ENCODE measurements at places on chromosomes 7 and 10.

- DNase-seq, result no peak
Observed at GRCh38 chr10:118986815-118987790, 42.4 kb upstream of the NANOS1 start.

DNA sequence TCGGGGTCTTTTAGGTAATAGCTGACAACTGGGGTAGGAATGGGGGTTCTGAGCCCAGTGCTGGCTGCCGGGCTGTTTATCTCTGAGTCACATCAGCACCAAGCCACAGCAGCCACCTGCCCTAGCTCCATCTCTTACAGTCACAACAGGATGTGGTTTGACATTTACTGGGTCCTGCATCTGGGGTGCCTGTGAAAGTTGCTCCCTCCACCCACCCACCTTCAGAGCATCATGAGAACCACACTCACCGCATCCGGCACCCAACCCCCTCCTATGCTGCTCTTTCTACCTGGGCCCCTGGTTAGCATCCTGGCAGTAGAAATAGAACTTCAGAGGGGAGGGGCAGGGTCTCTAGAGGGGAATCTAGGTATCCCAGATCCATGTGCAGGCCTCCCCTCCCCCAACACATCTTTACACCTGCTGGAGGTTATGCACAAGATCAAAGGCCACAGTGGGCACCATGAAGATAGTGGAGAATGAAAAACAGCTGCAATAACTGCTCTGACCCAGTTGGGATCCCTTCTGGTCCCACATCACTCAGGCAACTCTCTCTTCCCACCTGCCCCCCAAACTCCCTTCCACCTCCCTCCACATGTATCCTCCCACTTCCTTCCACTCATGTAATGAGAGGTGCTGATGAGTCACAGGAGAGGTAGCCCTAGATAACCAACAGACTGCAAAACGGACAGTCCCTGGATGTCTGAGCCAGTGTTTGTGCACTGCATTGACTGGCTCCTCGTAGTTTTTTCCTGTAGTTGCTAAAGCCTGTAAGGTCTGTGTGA is 38.2 kb downstream of the PRSS2 start:
- no peak for DNase-seq

DNA sequence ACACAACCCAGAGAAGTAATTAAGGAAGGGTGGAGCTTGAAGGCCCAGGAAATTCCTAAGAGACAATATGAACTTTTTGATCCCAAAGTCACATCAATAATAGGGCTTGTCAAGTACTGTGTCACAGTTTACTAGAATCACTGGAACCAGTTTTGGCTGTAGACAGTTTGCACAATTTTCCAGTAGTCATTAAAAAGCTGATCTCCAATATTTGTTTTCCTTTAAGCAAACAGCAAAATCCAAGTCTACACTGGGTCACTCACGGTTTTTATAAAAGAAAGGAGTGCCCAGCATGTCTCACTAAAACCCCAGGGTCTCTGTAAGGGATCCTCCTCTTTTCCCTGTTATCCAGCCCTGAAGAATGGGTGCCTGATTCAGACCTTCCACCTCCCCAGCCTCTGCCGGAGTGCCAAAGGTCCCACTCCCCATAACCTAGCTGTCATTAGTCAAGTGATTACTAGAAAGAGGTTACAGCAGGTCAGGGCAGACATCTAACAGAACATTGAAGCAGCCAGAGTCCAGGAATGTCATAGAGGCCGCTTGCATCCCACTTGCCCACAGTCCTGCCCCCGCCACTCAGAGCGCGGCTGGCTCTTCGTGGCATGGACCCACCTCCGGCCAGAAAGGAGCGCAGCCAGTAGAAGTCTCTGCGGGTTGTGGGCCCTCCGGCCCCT is 552 bp downstream of the SLC25A16 start:
- DNase-seq, result no peak

GRCh38 chr7:80362010-80362618 is 149.8 kb downstream of the GNAT3 start:
- DNase-seq, result peak; percentile 38

DNA sequence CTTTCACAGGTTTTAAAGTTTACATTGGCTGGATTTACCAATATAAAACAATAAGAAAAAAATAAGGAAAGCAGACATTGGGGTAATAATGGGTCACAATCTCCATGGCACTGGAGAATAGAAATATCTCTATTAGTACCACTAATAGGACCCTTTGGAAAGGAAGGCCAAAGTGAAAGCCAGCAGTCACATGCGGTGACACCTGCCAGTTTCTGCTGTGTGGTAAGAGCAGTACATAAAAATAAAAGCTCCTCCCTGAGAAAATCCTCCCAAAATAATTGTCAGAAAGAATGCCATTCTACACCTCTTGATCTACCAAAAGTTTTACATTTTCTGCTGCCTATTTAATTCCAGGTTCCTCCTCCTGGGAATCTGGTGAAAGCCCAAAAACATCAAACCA is 30.4 kb upstream of the SLC13A1 start:
- DNase-seq, result no peak

DNA sequence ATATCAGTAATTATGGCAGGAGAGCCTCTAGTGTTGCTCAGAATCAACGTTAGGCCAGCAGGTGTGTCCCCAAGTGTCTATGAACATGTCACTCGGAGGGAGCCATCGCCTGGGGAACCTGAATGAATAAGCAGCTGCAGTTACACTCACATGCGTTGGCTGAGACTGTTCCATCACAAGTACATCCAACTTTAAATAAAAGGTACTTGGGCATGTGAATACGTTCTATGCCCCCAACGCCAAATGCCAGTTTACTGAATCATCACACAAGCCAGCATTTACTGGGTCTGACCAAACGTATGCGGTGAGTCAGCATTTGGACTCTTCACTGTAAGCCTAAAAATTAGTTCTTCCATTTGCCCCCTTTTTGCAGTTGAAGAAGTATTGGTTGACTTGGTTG is 207.6 kb upstream of the PLXNA4 start:
- DNase-seq, result peak; percentile 79

GRCh38 chr7:149147752-149148653 is 750 bp downstream of the ZNF398 start:
- DNase-seq, result peak; percentile 38

- DNase-seq, result peak; percentile 72
Observed at GRCh38 chr10:60348982-60349381, 40.7 kb downstream of the ANK3 start.

DNA sequence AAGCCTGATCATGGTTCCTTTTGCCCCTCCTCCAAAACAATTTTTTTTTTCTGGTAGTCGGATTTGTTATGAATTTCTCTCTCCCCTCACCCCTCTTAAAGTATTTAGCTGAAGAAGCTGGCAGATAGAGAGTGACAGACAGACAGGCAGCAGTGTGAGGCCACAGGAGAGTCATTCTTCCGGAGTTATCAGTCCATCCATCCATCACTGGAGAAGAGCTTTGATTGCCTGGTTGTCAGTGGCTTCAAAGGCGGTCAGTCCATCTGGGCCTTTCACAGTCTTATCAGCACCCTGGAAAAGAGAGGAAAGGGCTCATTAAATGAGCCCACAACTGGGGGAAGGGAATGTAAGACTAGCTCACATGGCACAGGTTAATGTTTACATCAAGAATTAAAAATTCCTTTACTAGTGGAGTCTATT is 47.4 kb downstream of the MTPN start:
- DNase-seq, result no peak

GRCh38 chr10:60323162-60323561 is 66.5 kb downstream of the ANK3 start:
- no peak for DNase-seq

- DNase-seq, result peak; percentile 39
Observed at GRCh38 chr7:144818511-144818910, 17.3 kb downstream of the TPK1 start.

DNA sequence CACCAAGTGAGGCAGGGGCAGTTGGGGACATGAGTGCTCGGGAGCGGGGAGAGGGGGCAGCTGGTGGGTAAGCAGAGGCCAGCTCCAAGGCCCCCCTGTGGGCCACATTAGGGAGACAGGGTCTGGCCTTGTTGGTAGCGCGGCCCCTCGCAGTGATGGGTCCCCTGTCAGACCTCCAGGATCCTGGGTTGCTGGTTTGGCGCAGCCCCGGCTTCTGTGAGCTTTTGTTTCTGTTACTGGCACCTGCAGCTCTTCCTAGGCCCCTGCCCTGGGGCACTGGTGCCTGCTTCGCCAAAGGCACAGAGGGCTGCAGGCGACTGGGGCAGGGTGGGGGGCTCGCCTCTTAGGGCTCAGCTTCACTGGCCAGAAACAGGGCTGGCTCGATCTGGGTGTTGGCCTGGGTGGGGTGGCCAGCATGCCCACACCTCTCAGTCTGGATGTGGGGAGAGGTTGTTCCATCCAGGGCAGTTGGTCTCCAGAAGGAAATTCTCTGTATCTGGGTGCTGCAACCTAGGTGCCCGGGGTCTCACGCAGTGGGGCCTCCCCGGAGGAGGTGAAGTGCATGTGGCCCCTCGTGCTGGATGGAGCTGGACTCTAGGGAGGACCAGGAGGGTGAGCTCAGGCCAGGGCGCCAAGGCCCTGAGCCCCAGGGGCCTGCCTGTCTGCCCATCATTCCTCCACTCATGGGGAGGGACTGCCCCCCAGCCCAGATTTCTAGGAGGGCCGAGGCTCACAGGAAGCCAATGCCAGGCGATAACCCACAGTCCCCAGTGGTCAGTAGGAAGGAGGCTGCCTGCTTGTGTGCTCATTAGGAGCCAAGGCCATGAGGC is 138.6 kb downstream of the LHPP start:
- DNase-seq, result no peak

- peak; percentile 34 for DNase-seq
Observed at GRCh38 chr7:104976966-104977636, 36.9 kb upstream of the KMT2E start.

- DNase-seq, result peak; percentile 5
Observed at GRCh38 chr7:636396-636795, 90.1 kb upstream of the DNAAF5 start.

DNA sequence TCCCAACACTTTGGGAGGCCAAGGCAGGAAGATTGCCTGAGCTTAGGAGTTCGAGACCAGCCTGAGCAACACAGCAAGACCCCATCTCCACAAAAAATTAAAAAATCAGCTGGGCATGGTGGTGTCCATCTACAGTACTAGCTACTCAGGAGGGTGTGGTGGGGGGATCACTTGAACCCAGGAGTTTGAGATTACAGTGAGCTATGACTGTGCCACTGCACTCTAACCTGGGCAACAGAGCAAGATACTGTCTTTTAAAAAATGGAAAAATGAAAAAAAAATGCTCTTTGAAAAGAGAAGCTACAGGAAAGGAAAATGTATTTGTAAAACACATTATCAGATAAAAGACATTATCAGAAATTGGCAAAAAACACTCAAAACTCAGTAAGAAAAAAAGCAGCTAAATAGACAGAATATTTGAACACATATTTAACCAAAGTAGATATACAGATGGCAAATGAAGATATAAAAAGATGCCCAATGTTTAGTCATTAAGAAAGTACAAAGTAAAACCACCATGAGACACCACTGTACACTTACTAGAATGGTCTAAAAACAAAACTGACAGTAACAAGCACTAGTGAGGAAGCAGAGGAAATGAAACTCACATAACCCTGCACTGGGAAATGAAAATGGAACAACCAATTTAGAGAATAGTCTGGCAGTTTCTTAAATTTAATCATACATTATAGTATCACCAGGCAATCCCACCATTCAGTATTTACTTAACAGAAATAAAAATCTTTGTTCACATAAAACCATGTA is 40.5 kb downstream of the NRBF2 start:
- DNase-seq, result no peak

GRCh38 chr10:51020200-51020599 is 54.1 kb upstream of the PRKG1 start:
- no peak for DNase-seq

- DNase-seq, result no peak
Observed at GRCh38 chr7:37000511-37000910, 276.2 kb upstream of the AOAH start.

GRCh38 chr10:47173929-47174442 is 126.0 kb upstream of the GDF10 start:
- no peak for DNase-seq

DNA sequence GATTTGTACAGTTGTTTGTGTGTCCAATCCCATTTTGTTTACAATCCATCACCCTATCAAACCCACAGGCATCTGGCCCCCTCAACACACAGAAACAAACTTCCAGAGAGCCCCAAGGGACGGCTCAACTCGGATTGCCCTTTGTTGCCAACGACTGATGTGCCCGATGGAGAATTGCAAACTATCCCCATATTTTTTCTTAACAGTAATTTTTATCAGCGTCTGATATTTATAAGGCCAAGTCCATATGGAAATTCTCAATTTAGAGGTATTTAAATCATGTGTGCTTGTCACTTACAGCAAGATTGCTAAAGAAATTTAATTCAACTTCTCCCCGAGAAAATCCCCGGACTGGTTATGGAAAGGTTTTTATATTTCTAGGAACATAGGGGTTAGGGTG is 113.9 kb upstream of the NPS start:
- no peak for DNase-seq

DNA sequence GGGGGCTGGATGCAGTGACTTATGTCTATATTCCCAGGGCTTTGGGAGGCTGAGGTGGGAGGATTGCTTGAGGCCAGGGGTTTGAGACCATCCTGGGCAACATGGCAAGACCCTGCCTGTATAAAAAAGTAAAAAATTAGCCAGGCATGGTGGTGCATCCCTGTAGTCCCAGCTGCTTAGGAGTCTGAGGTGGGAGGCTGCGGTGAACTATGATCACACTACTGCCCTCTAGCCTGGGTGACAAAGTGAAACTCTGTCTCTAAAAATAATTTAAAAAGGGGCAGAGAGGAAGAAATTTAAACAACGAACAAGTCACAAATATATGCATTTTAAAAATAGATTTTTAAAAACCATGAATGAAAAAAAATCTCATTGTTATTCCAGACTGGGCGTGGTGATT is 46.2 kb upstream of the FEZF1 start:
- DNase-seq, result no peak

DNA sequence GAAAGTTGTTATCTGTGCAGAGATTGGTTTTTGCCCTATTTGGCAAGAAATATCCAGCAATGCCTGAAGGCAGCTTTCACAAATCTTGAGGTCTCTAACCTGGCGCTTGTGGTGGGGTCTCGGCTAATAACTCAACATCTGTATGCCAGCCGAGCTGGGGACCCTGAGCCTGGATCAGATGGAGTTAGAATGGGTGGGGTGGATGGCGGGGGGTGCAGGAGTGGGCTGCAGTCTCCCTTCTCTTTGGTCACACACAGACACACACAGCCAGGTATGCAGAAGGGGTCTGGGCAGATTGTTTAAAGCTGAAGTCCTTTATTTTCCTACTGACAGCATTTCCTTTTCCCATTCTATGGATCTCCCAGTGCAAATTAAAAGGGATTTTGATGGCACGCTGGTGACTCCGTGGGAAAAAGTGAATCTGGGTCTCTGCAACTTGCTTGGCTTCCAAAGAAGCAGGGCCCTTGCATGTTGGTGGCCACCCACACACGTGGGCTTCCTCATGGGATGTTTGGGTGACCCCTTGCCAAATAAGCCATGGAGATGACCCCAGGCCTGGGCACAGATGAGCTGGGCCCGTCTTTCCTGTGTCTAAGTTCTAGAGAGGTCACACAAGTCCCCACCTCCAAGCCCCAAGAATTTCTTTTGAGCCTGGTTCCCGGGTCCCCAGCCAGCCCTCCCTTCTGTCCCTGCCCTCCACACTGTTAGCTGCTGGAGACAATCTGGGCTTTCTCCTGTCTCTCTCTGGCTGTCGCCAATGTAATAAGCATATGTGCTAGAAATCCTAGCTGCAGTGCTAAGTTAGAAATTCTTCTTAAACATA is 39.9 kb upstream of the EMX2 start:
- DNase-seq, result no peak

Measured in fibroblast of the aortic adventitia (primary cell).